ENCODE measurements at places on chromosomes 6 and 20.

DNA sequence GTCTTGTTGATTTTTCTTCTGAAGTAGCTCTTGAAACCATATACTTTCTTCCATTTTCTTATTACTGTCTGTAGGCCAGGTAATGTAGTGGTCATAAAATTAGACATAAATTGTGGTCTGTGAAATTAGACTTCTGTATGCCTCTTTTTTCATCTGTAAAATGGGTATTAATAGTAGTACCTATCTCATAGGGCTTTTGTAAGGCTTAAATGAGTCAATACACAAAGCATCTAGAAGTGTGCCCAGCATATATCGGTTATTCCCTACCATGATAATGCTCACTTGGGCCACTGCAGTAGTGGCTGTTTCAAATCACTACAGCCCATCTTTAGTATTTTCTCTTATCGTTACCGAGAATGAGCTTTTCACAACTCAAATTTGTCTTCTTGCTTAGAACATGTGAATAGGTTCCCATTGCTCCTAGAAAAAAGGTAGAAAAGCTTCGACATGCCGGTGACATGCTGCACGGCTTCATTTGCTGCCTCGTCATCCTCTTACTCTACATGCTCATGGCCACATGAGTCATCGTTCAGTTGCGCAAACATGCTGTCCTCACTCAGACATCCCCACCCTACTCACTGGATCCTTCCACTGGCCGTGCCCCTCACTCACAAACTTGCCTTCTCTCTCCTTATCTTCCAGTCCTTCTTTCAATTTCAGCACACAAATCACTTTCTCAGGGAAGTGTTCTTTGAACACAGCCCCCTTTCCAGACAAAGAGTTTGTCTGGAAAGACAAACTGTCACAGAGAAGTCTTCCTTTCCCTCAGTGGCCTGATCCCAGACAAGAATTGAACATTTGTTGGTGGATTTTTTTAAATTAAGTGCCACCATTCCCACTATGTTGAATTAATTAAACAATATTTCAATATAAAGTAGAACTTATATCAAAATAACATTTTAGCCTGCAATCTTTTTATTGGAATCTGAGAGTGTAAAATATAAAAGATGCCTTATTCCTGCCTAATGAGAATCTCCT is 32.2 kb upstream of the ERVFRD-1 start:
- no peak for DNase-seq

- no peak for DNase-seq
These were observed 30.9 kb upstream of the SLA2 start for GRCh38 chr20:36676701-36677421.

DNA sequence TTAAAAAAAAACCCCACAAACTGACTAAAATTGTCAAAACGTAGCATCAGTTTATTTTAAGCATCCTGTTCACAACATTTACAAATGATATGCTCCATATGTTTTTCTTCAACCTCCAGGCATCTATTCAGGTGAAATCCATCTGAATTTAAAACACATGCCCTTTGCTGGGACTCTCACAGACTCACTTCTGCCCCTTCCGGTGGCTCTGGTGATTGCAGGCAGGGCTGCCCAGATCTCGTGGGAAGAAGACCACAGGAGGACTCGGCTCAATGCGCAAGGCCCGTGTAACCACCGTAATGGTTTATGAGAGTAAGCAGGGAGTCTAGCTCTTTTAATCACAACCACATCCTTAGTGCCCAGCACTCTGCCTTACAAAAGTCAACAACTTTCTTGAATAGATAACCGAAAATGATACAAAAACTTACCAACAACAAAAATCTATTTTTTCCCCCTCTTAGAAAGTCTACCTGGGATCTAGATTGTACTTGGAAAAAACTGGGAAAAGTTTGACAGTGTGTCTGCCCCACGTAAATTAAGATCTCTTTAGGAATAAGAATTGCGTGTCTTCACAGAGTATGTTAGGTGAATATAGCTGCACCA is 139.1 kb downstream of the KIF16B start:
- no peak for DNase-seq

- DNase-seq = no peak
These were observed at the start of gene WFDC5 for GRCh38 chr20:45114465-45115385. TSS of gene WFDC5 (minus strand) at chr20:45115174. CDS start at chr20:45115083, 91 bp downstream.

DNA sequence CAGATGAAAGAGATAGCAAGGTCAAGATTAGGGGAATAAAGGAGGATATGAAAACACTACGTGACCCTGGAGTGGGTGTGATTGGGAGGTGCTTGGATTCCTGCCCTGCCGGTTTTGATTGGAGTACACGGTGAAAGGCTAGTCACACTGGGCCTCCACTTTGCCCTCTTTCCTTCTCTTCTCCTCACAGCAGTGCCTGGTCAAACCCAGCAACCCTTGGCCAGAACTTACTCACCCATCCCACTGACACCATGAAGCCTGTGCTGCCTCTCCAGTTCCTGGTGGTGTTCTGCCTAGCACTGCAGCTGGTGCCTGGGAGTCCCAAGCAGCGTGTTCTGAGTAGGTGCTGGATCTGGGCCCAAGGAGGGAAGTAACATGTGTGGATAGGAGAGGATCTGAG is at the start of gene WFDC13:
Gene WFDC13, plus strand, starts transcription at position 166 of the 400 bp plus-strand sequence. Its CDS starts 86 bp downstream, at position 252.
- no peak for DNase-seq

DNA sequence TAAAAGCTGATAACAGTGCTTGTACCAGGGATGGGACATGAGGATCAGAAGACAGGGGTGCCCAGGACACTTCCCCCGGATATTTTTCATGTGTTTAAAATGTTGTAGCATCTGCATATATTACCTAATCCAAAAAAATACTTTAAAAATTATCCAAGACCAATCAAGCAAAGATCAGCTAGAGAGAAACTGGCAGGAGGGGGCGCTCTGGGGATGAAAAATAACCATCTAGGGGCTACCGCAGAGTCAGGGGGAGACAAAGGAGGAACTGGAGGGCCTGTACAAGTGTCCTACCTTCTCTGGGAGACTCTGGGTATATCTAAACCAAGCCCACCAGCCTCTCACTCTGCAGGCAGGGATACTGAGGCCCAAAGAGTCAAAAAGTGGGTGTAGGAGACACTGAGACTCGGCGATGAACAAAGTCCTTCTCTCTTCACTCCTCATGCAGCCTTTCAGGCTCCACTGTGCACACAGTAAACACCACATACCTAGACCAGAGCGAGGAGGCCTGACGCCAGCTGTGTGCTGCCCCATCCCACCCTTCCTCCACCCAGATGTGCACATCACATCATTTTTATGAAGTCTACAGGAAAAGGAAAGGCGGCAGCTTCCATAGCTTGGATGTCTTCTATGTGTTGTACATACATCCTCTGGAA is 9.8 kb downstream of the RIMS4 start:
- no peak for DNase-seq

DNA sequence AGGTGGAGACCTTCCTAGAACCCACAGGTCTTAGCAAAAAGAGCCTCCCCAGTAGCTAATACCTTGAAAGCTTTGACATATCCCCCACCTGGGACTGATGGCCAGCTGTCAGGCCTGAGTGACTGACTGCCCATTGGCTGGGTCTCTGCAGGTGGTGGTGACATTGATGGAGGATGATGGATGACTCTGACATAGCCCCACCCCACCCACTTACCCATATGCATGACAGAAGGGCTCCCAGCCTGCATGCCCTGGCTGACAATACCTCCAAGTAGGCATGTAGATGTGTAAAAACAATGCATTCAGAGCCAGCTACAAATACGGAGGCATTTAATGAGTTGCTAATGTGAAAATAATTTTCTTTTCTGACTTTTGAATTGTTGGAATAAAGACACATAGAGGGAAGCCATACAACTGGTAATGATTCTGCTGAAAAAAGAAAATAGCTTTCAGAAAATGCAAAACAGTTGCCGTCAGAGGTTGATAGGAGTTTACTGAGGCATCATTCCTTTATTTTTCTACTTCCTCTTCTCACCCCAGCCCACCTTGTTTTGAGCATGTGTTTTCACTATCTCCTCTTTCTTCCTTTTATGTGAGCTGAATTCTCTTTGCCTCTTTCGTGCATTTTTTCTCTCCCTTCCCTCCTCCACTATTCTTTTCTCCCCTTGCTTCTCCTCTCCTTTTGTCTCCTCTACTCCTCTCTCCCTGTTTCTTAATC is 70.6 kb downstream of the OLIG3 start:
- no peak for DNase-seq

DNA sequence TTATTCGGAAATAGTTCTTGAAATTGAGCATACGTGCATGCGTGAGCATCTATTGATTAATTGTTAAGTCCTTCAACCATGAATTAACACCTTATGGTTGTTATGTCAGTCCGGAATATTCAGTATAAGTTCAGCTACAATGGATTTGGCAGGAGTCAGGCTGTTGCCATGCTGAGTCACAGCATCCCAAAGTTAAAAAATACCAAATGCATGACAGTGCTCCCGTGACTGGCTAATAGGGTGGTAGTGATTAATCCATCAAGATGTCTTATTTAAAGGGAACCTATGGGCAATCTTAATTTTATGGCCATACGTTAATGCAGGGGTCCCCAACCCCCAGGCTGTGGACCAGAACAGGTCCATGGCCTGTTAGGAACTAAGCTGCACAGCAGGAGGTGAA is 10.5 kb downstream of the RAE1 start:
- DNase-seq = no peak

DNA sequence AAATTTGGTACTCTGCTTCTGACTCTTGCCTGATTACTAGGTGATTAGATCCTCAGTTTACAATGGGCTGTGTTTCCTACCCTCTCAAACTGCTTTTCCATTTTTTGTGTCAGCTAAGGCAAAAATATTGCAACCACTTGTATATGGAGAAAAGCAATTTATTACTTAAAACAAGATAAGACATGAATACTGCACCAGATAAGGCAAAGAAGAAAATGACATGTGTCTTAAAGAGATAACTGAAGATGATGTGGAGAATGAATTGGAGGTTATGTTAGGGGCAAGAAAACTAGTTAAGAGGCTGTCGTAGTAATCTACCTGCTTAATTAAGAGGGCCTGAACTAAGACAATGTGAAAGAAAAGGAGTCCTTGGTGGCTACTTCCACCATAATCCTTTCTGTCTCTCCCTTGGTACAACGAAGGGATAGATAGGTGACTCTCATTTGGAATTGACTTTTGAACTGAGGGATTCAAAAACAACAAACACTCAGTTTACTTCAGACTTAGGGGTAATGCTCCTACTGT is 16.3 kb upstream of the REV3L start:
- no peak for DNase-seq

DNA sequence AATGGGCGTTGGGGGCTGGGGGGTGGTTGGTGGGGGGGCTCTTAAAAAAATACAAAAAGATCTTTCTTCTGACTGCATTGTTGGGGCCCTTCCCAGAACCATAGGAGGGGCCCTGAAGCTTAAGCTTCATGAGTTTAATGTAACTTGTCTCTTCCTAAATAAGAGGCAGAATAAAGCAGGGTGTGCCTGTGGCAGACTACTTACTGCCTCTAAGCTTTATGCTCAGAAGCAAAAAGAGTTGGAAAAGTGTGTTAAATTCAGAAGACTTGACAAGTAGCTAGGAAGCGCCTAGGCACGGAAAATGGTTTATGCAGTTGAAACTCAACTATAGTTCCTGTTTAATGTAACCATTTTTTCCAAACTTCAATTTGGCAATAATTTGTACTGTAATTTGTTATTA is 44.5 kb downstream of the TIAM2 start:
- DNase-seq = no peak

DNA sequence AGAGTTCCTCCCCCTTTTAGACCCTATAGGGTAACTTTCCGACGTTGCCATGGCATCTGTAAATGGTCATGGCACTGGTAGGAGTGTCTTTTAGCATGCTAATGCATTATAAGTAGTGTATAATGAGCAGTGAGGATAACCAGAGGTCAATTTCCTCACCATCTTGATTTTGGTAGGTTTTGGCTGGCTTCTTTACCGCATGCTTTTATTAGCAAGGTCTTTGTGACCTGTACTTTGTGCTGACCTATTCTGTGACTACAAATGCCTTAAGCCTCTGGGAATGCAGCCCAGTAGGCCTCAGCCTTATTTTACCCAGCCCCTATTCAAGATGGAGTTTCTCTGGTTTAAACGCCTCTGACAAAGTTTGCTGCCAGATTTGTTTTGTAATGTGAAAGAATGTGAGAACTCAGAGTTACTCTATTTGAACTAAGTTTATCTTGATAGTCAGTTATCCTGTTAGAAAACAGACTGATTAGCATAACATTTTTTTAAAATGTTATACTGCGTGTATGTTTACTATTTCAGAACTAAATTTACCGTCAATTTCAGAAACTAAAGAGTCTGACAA is 111.3 kb upstream of the PRSS16 start:
- no peak for DNase-seq

GRCh38 chr6:134532694-134533624 is 215.0 kb upstream of the SGK1 start:
- no peak for DNase-seq

DNA sequence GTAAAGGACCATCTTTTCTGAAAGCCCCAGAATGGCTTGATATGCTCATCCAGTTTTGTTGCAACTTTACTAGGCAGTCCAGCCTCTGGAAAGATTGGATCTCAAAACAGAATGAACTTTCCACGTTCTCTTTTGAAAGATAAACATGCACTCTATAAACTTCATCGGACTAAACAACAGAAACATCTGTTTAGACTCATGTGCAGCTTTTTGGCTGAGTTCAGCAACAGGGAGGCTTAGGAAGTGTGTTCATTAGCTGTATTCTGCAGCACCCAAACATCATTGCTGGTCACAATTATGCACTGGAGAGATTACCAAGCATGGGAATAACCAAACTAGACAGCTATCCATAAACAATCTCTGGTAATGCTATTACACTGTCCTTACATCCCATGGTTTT is 180.5 kb downstream of the TENT5A start:
- DNase-seq = no peak

GRCh38 chr6:18276610-18277236 is 12.4 kb upstream of the DEK start:
- no peak for DNase-seq

Data from DMS 273 treated with DMSO at 0.1 percent for 48 hours (cell line).